ENCODE measurements at places on chromosomes 5 and 9. TPM values are rescaled to one million over a fixed set of nuclear protein-coding genes. Genes with fewer than 3 reads are reported as not detected.

The PCSK5 gene
- polyA plus RNA-seq: 9.8 TPM

The CSF1R gene
- 54.8 TPM for polyA plus RNA-seq

DNA sequence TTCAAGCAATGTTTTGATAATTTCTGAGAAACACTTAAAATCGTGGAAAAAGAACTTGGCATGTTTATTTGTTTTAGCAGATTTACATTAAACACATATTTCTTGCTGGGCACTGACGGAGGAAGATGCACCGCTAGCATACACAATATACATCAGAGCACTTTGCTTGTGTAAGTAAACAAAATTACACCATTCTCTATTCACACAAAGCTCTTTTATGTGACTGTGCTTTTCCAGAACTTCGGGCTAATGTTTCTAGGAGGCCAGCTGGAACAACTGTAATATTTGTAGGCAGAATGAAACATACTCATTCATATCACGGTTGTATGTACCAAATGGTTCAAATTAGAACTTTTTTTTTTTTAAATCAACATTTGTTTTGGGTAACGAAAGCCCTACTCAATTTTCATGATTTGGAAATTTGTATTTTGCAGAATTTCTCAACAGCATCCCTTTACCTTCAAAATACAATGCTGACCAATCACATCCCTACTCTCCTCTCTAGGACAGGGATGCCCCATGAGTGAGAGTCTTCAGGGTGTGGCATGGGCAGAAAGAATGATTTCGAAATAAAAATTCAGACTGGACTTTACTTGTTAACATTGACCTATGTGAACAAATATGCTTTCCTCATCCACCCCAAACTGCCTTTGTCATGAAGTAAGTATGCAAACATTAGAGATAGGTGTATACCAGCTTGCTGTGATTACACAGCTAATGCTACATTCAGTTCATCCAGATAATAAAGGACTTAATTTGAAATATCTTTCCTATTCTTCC is 425.1 kb downstream of the BNC2 start:
- DNase-seq: peak; percentile 10
- peaks cover 3% of the 10 kb centered on the region for H3K27me3 ChIP-seq
- no peaks in the 10 kb centered on the region for H3K36me3 ChIP-seq
- H3K4me1 ChIP-seq: no peaks in the 10 kb centered on the region

- DNase-seq: no peak
- no peaks in the 10 kb centered on the region for H3K27me3 ChIP-seq
- peaks cover 27% of the 10 kb centered on the region for H3K36me3 ChIP-seq
These were observed 19.6 kb downstream of the CYFIP2 start for GRCh38 chr5:157285310-157286035.

GRCh38 chr5:154782326-154782725 is 27.1 kb downstream of the LARP1 start:
- no peaks in the 10 kb centered on the region for H3K27me3 ChIP-seq
- DNase-seq: no peak
- no peak overlapping the region for H3K27ac ChIP-seq

DNA sequence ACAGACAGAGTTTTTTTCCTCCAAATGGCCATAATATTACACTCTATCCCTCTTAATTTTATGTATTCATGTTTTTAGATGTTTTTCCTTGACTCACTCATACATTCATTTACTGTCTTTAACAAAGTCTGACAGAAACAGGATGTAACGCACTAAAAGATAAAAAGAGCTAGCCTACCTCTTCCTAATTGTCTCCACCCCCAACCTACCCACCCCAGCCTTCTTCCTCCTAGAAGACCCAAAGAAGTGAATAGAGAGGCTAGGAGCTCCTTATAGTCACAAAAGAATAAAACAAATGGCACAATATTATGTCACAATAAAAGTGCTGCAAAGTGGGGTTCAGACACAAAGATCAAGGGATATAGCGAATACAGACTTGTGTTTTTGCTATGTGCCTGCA is 719 bp downstream of the NOL8 start:
- peak overlapping the region; percentile 90 for H3K4me3 ChIP-seq
- no peak overlapping the region for H3K27ac ChIP-seq
- peaks cover 4% of the 10 kb centered on the region for H3K4me1 ChIP-seq
- H3K36me3 ChIP-seq: peaks cover 10% of the 10 kb centered on the region
- no peak for DNase-seq

GRCh38 chr5:77892061-77893010 is 116.2 kb upstream of the TBCA start:
- no peak overlapping the region for H3K27ac ChIP-seq
- H3K4me3 ChIP-seq: no peak overlapping the region
- DNase-seq: peak; percentile 29
- H3K4me1 ChIP-seq: no peaks in the 10 kb centered on the region
- peaks cover 2% of the 10 kb centered on the region for H3K27me3 ChIP-seq
- H3K36me3 ChIP-seq: no peaks in the 10 kb centered on the region

DNA sequence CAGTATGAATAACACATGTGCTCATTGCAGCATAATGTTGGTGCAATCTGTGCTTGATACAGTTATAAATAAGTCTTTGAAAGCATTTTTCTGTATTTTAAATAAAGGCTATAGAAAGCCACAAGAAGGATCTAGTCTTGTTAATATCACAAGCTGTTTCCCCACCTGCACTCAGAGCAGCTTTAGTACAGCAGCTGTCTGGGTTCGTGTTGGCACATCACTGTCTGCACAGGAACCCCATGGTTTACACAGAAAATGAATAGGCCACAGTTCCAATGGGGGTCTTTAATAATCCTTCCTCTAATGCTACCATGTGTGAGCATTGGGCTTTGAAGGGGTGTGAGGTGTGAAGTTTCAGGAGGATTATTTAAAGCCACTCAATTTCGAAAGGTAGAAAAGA is 2269.7 kb downstream of the MAT2B start:
- peaks cover 2% of the 10 kb centered on the region for H3K27me3 ChIP-seq
- H3K4me1 ChIP-seq: no peaks in the 10 kb centered on the region
- no peak overlapping the region for H3K4me3 ChIP-seq
- peak; percentile 69 for DNase-seq
- H3K27ac ChIP-seq: no peak overlapping the region
- no peaks in the 10 kb centered on the region for H3K36me3 ChIP-seq

DNA sequence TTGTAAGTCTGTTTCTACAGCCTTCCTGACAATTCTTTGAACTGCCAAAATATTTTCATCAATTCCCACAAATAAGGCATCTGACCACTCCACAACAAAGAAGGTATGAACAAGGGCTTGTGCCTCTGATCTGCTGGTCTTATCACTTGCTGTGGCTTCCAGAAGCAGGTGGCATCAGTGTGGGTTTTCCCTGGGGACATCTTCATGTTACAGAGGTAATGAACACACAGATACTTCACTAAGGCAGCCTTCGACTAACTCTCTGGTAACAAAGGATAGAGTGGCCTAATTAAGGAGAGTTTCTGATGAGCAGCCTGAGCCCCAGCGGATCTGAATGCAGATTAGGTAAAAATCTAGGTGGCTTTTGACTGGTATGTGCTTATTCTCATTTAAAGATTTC is 15.2 kb upstream of the ERAP2 start:
- DNase-seq: no peak
- no peak overlapping the region for H3K27ac ChIP-seq
- no peaks in the 10 kb centered on the region for H3K36me3 ChIP-seq
- H3K4me1 ChIP-seq: no peaks in the 10 kb centered on the region

GRCh38 chr9:81390792-81391456 is 298.4 kb downstream of the TLE1 start:
- H3K36me3 ChIP-seq: no peaks in the 10 kb centered on the region
- no peak for DNase-seq
- no peaks in the 10 kb centered on the region for H3K4me1 ChIP-seq
- no peak overlapping the region for H3K4me3 ChIP-seq

DNA sequence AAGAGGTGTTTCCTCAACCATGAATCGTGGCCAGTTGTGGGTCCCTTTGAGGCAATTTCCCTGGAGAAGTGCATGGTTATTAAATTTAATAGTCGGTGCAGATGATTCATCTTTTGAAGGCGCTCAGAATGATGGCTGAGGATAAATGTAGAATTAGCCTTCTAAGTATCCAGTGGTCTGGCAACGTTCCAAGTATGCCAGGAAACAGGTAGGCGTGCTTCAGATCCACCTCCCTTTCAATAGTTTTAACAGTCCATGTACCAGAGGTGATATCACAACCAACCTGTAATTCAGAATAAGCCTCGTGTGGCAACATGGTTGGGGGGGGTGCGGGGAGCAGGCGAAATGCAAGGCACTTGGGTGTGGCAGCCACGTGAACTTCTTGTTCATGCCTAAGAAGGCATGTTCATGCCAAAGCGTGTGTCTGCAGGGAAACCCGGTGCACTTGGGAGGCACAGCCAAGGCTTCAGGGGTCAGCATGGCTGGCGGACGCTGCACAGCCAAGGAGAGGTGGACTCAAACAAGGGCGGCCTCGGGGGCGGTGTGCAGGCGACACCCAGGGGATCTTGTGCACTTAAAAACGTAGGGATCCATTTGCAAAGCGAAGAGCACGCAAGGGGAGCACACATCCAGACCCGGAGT is 5.2 kb upstream of the NKD2 start:
- DNase-seq: no peak
- H3K27ac ChIP-seq: no peak overlapping the region
- no peaks in the 10 kb centered on the region for H3K36me3 ChIP-seq
- H3K4me1 ChIP-seq: peaks cover 32% of the 10 kb centered on the region
